Osteoblast (primary cell): ENCODE measurements at places on chromosomes 2 and 18. TPM values are rescaled to one million over a fixed set of nuclear protein-coding genes. Genes with fewer than 3 reads are reported as not detected.

COLEC12 gene
- total RNA-seq, result 38.0 and 56.9 TPM in 2 replicates

TLX2 gene
- under 0.01 and 0.36 TPM in 2 replicates for total RNA-seq

CETN1 gene
- not detected in 2 replicates for total RNA-seq

DSG4 gene
- total RNA-seq, result not detected in 2 replicates

PSMD14 gene
- total RNA-seq, result 74.2 and 76.0 TPM in 2 replicates

CCDC85A gene
- 0.29 and 0.72 TPM in 2 replicates for total RNA-seq

HOXD12 gene
- not detected in 2 replicates for total RNA-seq

STARD7 gene
- 139 and 163 TPM in 2 replicates for total RNA-seq

DNA sequence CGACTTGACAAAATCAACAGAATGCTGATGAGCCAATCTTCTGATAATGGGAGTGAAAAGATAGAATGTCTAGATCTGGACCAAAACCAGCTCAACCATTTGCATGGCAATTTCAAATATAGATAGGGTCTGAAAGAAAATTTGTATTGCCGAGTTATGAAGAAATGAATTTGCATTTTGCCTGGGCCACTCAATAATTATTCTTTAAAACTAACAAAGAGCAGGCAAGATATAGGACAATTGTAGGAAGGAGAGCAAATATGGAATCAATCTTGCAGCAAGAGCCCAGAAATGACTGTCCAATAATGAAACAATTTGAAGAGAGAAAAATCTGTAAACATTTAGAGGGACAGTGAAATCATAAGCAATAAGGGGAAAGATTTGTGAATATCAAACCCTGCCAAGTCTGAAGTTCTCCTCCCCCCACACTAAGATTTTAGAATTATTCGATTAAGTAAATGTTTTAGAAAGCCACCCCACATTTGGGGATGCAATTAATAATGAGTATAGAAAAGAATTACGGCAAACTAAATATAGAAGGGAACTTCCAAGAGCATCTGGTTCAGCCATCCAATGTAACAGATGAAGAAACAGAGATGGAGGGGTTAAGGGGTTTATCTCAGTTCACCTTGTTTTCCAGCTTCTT, 377.4 kb downstream of the SETBP1 start:
- no peaks in the 10 kb centered on the region for H3K27me3 ChIP-seq
- H3K27ac ChIP-seq, result no peak overlapping the region
- H3K4me1 ChIP-seq, result peaks cover 5% of the 10 kb centered on the region
- DNase-seq, result no peak
- H3K36me3 ChIP-seq, result no peaks in the 10 kb centered on the region
- H3K4me3 ChIP-seq, result no peak overlapping the region

GRCh38 chr2:85064927-85065577, 68.1 kb upstream of the TCF7L1 start:
- H3K27ac ChIP-seq, result no peak overlapping the region
- DNase-seq, result peak; percentile 30
- H3K27me3 ChIP-seq, result peaks cover 31% of the 10 kb centered on the region
- no peaks in the 10 kb centered on the region for H3K36me3 ChIP-seq
- H3K4me1 ChIP-seq, result peaks cover 8% of the 10 kb centered on the region
- no peak overlapping the region for H3K4me3 ChIP-seq

DNA sequence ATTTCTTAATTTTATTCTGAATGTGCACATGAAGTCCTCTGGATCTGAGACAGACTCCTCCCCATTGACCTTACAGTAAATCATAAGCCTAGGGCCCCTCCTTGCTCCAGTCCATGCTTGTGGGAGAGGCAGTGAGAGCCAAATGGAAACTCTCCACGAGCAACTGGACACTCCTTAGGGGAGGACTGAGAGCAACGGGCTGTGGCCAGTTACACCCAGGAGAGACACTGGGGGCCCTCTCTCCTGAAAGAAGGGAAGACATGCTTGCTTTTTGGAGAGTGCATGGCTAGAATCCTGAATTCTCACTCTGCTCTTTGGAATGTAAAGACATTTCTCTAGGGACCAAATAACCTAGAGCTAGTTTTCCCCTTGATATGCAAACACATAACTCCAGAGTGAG, 49.0 kb upstream of the BIN1 start:
- DNase-seq, result no peak
- H3K36me3 ChIP-seq, result no peaks in the 10 kb centered on the region

DNA sequence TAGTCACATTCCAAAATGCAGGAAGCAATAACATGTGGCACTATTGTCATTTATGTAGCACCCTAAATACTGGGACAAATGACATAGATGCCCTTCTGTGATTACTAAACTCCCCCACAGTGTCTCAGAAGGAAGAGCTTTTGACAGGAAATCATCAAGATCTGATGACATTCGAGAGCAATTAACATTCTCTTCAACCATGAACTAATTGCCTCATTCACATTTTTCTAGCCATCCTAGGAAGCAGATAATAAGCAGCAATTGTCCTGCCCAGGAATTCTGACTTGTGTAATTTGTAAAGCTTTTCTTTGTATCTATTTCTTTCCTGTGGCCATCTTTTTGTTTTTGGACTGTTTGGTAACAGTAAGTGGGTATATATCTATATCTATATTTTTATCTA, 292.6 kb downstream of the TGIF1 start:
- no peak for DNase-seq
- H3K27ac ChIP-seq, result no peak overlapping the region
- H3K27me3 ChIP-seq, result no peaks in the 10 kb centered on the region
- H3K4me3 ChIP-seq, result no peak overlapping the region
- H3K36me3 ChIP-seq, result no peaks in the 10 kb centered on the region
- no peaks in the 10 kb centered on the region for H3K4me1 ChIP-seq

GRCh38 chr2:44269831-44270230, 5.4 kb upstream of the SLC3A1 start:
- no peaks in the 10 kb centered on the region for H3K36me3 ChIP-seq
- DNase-seq, result no peak
- H3K27ac ChIP-seq, result no peak overlapping the region

GRCh38 chr2:217125014-217125413, 265.1 kb upstream of the TNP1 start:
- H3K36me3 ChIP-seq, result no peaks in the 10 kb centered on the region
- H3K4me1 ChIP-seq, result no peaks in the 10 kb centered on the region
- DNase-seq, result no peak
- H3K27ac ChIP-seq, result no peak overlapping the region

- no peak overlapping the region for H3K4me3 ChIP-seq
- H3K4me1 ChIP-seq, result peaks cover 9% of the 10 kb centered on the region
- peak; percentile 75 for DNase-seq
- no peak overlapping the region for H3K27ac ChIP-seq
Measured at GRCh38 chr2:120577721-120578295, 157.9 kb upstream of the GLI2 start.

- DNase-seq, result no peak
- H3K27me3 ChIP-seq, result no peaks in the 10 kb centered on the region
- no peak overlapping the region for H3K4me3 ChIP-seq
- peaks cover 46% of the 10 kb centered on the region for H3K36me3 ChIP-seq
- peaks cover 4% of the 10 kb centered on the region for H3K4me1 ChIP-seq
Measured at GRCh38 chr18:58502628-58503027, 126.3 kb downstream of the ALPK2 start.

DNA sequence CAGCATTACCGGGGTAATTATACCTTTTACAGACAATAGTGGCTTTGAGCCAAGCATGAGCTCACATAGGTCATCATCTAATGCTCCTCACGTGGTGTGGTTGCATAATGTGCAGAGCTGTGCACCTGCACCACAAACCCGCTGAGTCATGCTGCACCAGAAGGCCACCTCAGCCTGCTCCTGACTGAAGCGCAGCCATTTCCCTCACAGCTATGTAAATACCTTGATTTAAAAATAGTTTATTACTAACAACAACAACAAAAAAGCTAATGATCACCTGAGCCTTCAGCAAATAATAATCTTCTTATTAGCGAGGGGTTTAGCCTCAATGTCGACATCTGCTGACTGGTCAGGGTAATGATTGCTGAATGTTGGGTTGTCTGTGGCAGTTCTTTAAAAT, 238.8 kb downstream of the MBD5 start:
- no peak overlapping the region for H3K27ac ChIP-seq
- no peak overlapping the region for H3K4me3 ChIP-seq
- DNase-seq, result no peak
- H3K36me3 ChIP-seq, result no peaks in the 10 kb centered on the region
- H3K27me3 ChIP-seq, result no peaks in the 10 kb centered on the region

- no peak for DNase-seq
- H3K4me1 ChIP-seq, result peaks cover 16% of the 10 kb centered on the region
- H3K4me3 ChIP-seq, result no peak overlapping the region
- no peaks in the 10 kb centered on the region for H3K36me3 ChIP-seq
- H3K27ac ChIP-seq, result no peak overlapping the region
- no peaks in the 10 kb centered on the region for H3K27me3 ChIP-seq
Measured at GRCh38 chr2:197297266-197297665, 13.3 kb downstream of the ANKRD44 start.

GRCh38 chr2:137173463-137173862, 408.1 kb downstream of the THSD7B start:
- H3K27ac ChIP-seq, result no peak overlapping the region
- H3K4me1 ChIP-seq, result peaks cover 18% of the 10 kb centered on the region
- H3K27me3 ChIP-seq, result no peaks in the 10 kb centered on the region
- no peaks in the 10 kb centered on the region for H3K36me3 ChIP-seq
- no peak overlapping the region for H3K4me3 ChIP-seq

DNA sequence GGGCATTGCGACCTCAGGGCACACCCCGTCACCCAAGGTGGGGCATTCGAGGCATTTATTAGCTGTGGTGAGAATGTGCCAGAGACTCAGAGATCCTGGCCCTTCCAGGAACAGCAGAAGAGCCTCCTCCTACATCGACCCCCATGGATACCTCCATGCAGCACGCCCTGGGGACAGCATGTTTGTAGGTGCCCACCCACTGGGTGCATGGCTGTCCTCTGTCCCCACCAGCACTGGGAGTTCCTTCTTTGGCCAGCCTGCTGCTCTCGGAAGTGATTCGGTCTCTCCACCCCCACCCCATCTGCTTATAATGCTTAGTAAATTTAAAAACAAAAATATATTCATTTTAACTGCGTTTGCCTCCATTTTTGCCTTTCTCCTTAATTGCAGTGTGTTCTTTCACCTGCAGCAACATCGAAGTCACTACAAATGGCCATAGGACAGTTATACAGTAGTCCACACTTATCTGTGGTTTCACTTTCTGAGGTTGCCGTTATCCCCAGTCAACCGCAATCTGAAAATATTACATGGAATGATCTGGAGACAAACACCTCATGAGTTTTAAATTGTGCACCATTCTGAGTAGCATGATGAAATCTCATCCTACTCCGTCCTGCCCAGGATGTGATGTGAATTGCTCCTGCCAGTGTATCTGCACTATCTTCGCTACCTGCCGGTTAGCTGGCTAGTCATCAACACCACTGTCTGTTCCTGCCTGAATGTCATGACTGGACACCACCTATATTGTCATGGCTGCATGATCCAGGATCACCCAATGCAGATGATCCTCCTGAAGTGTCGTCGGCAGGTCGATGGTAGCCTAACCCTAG, 29.6 kb upstream of the ZCCHC2 start:
- no peaks in the 10 kb centered on the region for H3K36me3 ChIP-seq
- no peak overlapping the region for H3K27ac ChIP-seq
- no peaks in the 10 kb centered on the region for H3K4me1 ChIP-seq
- DNase-seq, result no peak
- H3K27me3 ChIP-seq, result peaks cover 8% of the 10 kb centered on the region

DNA sequence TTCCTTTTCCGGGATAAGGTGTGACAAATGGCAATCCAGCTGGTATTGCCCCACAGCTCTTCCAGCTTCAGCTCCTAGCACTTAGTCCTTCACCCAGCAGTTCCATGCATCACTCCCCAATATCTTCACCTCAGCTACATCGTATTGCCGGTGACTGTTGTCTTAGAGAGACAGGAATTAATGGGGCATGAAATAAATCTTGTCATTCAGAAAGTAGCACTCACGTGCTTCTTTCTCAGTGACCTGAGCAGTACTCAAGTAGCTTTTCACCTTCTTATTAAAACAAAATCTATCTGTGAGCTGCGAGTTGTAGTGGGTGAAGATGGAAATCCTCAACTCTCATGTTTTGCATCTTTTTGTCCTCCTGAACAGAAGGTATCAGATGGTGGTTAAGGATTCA, 72.8 kb downstream of the PTH2R start:
- H3K36me3 ChIP-seq, result no peaks in the 10 kb centered on the region
- H3K27me3 ChIP-seq, result no peaks in the 10 kb centered on the region
- H3K4me1 ChIP-seq, result no peaks in the 10 kb centered on the region
- H3K4me3 ChIP-seq, result no peak overlapping the region
- H3K27ac ChIP-seq, result no peak overlapping the region

GRCh38 chr2:237472909-237473877, 13.9 kb upstream of the MLPH start:
- no peak for DNase-seq
- no peak overlapping the region for H3K4me3 ChIP-seq
- H3K4me1 ChIP-seq, result peaks cover 28% of the 10 kb centered on the region
- H3K36me3 ChIP-seq, result no peaks in the 10 kb centered on the region
- no peaks in the 10 kb centered on the region for H3K27me3 ChIP-seq

DNA sequence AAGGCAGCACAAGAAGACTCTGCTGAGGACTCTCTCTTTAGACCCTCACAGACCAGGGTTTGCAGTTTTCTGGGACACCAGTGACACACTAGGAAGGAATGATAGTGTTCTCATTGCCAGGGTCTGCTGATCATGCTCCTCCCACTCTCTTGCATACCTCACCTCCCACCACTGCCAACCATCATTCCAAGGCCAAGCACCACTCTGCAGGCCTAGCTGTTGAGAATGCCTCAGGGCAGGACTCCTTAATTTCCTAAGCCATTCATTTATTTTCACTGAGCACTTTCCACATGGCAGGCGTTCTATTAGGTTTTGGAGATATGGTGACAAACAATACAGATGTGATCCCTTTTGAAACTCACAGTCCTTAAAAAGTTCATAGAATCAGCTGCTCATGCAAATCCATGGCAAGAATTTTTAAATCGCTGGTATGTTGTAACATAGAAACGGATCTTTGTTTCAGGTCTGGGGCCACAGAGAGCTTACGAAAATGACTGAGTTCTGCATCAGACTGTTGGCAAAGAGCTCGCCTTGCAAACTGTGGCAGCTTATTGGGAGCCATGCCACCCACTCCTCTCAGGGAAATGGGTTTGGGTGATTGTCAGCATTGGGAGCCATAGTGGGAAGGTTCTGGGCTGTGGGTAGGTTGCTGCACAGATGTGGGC, 78.5 kb downstream of the XDH start:
- H3K4me1 ChIP-seq, result peaks cover 41% of the 10 kb centered on the region
- H3K36me3 ChIP-seq, result no peaks in the 10 kb centered on the region
- no peak for DNase-seq
- peaks cover 8% of the 10 kb centered on the region for H3K27me3 ChIP-seq

GRCh38 chr2:240873098-240873788, 4.6 kb downstream of the AGXT start:
- peak; percentile 77 for DNase-seq
- H3K27me3 ChIP-seq, result no peaks in the 10 kb centered on the region
- H3K4me3 ChIP-seq, result no peak overlapping the region
- no peaks in the 10 kb centered on the region for H3K4me1 ChIP-seq

DNA sequence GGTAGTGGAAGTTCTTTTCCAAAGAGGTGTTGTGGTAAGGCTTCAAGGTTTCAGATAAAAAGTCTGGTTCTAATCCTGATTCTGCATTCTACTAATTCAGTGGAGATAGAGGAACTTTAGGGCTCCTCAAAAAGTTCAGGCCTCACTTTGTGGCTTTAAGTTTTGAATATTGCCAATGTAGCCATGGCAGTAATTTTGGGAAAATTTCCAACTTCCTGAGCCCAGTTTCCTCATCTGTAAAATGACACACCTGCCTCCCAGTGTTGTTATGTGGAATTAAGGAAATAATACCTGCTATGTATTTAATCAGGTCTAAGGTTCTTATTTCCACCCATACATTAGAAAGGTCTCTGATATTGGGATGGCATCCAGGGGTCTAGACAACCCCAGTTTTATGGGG, 147.6 kb upstream of the ITGA6 start:
- no peaks in the 10 kb centered on the region for H3K27me3 ChIP-seq
- H3K4me3 ChIP-seq, result no peak overlapping the region
- H3K36me3 ChIP-seq, result no peaks in the 10 kb centered on the region
- no peak for DNase-seq
- no peak overlapping the region for H3K27ac ChIP-seq
